ENCODE measurements at places on chromosomes 13 and 19.

DNA sequence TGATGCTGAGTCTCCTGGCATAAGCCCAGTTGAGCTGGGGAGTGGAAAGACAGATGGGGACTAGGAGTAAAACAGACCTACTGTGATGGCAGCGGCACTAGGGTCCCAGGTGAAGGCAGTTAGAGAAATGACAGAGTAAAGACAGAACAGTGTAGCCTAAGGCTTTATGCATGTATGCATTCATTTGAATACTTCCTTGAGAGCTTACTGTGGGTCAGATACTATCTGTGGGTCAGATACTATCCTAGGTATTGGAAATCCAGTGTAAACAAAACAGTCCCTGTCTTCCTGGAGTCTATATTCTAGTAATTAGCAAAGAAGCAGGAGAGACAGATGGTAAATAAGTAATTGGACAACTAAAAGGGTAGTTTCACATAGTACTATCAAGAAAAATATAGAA lies 73.7 kb upstream of the LRCH1 start:
- DNase-seq, result no peak

DNA sequence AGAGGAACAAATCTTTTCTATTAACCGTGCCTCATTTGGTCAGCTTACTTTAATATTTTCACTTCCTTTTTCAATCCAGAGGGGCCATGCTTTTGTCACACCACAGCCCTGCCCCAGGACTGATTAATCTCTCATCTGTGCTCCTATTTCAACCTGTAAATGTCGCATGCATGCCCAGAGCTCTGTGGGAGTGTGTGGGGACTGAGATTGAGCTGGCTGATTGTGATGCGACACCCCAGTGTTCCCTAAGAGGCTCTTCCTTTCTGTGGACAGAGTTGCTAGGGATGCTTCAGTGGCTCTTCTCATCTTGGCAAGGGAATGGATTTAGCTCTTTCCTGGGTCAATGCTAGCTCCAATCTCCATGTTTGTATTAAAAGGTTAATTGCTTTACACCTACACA lies 249.6 kb downstream of the TDRD3 start:
- no peak for DNase-seq

DNA sequence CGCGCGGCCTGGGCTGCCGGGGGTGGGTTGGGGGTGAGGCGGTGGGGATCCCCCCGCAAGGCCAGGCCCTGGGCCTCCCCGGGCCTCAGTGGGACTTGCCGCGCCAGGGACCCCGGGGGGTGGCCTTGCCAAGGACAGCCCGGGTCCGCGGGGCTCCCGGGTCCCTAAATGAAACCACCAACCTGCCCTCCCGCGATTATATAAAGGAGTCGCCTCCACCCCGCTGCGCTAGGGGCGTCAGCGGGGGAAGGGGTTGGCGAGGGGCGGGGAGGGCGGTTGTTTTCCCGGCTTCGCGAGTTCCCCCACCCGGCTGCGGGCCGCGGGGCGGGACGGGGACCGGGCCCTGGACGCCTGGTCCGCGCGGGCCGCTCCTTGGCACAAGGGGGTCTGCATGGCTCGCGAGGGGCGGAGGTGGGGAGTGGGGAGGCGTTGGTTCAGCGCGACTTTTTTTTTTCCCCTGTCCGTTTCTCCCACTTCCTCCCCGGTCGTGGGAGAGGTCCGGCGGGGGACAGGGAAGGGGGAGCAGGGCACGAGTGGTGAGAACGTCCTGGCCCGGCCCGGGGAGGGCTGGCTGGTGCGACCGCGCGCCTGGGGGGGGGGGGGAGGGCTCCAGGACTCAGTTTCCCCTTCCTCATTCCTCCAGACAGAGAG lies 822 bp upstream of the ZBTB7A start:
- no peak for DNase-seq

- DNase-seq, result no peak
Observed at GRCh38 chr13:29411481-29411880, 184.0 kb downstream of the SLC7A1 start.

DNA sequence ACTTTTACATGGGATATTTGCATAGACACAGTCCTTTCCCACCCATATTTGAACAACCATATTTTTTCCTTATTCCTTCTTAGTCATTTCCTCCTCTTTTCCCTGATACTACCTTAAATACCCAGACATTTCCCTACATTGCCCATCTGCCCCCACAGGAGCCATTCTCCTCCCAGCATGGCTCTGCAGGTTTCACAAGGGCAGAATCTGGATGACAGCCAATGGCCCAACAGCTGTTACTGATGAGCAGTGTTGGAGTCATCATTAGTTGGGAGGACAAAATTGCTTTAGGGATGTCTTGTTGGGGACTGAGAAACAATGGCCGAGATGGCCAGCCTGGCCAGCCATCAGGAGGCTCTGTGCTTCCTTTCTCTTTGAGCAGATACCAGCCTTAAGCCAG lies 209.5 kb downstream of the KLF5 start:
- DNase-seq, result no peak

DNA sequence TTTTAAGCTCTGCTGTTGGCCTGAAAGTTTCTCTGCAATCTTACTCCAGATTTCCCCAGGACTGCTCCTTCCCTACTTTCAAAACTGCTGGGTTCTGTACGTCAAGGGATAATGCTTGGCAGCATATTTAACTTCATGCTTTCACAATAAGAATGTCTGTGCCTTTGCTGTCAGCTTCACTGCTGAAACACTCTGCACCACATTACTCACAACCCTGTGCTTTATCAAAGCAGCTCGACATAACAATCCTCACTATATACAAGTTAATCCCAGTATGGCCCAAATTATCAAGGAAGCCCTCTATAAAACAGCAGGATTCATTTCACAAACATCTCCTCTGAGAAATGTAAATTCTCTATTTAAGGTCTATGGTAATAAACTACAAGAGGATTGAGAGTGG lies 17.5 kb downstream of the LATS2 start:
- DNase-seq, result no peak

DNA sequence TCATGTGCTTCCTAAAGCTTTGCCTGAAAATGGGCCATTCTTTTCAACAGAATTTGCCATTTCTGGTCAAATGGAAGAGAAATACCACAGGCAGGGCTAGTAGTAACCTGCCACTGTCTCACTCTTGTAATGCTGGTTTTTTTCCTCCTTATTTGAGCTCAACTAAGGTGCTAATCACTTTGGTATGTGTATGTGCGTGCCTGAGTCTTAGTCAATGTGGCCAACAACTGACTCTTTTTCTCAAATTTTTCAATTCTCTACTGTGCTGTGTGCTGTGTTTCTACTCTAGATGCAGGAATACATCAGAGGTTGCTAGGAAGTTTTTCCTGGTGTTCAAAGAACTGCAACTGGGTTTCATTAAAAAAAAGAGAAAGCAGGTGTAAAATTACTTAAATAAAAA lies 870.2 kb downstream of the EFNB2 start:
- DNase-seq, result no peak

- no peak for DNase-seq
Observed at GRCh38 chr13:44726778-44727177, 150.6 kb upstream of the TSC22D1 start.

DNA sequence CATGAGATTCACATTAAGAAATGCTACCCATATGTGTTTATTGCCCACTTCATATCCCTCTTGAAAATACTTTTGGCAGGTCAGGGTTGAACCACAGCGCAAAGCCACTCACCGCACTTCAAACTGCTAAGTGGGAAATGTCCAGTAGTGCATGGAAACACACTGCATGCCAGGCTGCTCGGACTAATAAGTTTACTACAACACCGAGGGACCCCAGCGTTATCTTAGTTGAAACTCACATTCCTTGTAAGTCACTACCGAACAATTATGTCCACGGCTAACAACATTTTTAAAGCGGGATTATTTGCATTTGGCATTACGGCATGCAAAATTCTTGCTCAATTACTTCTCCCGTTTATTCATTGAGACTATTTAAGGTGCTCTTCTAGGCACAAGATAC lies 4.0 kb downstream of the BRD4 start:
- DNase-seq, result no peak

- DNase-seq, result no peak
Observed at GRCh38 chr19:13804830-13805683, 9.8 kb downstream of the ZSWIM4 start.

- no peak for DNase-seq
Observed at GRCh38 chr19:16060294-16060693, 16.0 kb upstream of the TPM4 start.

DNA sequence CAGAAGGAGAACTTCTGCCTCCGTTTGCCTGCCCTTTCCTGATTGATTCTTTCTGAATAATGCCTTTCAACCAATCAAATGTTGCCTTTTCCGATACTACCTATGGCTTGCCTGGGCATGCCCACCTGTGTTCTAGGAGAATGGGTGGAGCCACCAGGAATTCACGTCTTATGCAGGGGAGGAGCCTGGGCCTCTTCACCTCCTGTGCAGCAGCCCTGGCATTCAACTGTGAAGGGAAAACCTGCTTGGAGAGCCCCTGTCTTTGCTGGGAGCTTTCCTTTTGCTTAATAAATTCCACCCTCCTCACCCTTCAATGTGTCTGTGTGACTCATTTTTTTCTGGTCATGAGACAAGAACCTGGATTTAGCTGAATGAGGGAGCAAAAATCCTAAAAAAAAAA lies 730.7 kb downstream of the UQCRFS1 start:
- DNase-seq, result no peak

GRCh38 chr13:20360041-20360491 lies 127.9 kb upstream of the GJB6 start:
- no peak for DNase-seq

DNA sequence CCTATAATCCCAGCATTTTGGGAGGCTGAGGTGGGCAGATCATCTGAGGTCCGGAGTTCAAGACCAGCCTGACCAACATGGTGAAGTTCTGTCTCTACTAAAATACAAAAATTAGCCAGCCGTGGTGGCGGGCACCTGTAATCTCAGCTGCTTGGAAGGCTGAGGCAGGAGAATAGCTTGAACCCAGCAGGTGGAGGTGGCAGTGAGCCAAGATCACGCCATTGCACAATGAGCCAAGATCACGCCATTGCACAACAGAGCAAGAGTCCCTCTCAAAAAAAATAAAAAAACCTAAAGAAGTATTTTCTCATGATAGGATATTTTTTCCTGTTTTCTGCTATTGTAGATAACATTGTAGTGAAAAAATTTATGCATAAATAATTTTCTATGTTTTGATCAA lies 13.3 kb downstream of the IFT88 start:
- DNase-seq, result no peak

- DNase-seq, result no peak
Observed at GRCh38 chr13:93818345-93818744, 591.7 kb downstream of the GPC6 start.

- no peak for DNase-seq
Observed at GRCh38 chr13:112175162-112176075, 108.5 kb downstream of the SOX1 start.

- no peak for DNase-seq
Observed at GRCh38 chr13:80336370-80336769, 4.6 kb downstream of the SPRY2 start.

- no peak for DNase-seq
Observed at GRCh38 chr13:64071352-64071751, 2655.7 kb upstream of the PCDH20 start.

DNA sequence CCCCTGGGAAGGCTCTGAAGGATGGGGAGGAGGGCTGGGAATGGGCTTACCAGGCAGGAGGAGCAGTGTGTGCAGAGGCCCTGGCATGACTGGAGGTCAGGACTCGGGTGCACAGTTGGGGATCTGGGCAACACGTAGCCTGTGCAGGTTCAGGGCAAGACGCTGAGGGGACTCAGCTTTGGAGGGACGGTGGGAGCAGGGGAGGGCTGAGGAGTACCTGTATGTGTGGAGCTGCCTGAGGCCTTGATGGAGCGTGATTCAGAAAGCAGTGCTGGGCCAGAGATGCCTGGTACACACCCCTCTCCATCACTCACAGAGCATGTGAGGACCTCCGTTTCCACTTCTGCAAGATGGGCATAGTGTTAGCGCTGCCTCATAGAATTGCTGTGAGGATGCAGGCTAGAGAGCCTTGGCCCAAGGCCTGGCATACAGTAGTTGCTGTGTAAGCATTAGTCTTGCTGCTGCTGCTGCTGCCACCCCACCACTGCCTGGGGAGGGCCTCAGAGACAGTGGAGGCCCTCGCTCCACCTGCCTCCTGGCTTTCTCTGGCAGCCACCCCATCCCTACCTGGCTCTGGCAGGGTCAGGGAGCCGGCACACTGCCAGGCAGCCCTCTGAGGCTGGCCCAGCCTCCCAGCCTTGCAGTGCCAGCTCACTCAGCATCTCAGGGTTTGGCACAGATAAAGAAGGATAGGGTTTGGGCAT lies 2.4 kb downstream of the PAK4 start:
- no peak for DNase-seq

- DNase-seq, result no peak
Observed at GRCh38 chr19:29411113-29411581, 114.6 kb upstream of the VSTM2B start.

GRCh38 chr19:1027650-1028061 lies 1.2 kb downstream of the CNN2 start:
- no peak for DNase-seq

- DNase-seq, result no peak
Observed at GRCh38 chr13:44212633-44213396, 160.8 kb upstream of the SERP2 start.

DNA sequence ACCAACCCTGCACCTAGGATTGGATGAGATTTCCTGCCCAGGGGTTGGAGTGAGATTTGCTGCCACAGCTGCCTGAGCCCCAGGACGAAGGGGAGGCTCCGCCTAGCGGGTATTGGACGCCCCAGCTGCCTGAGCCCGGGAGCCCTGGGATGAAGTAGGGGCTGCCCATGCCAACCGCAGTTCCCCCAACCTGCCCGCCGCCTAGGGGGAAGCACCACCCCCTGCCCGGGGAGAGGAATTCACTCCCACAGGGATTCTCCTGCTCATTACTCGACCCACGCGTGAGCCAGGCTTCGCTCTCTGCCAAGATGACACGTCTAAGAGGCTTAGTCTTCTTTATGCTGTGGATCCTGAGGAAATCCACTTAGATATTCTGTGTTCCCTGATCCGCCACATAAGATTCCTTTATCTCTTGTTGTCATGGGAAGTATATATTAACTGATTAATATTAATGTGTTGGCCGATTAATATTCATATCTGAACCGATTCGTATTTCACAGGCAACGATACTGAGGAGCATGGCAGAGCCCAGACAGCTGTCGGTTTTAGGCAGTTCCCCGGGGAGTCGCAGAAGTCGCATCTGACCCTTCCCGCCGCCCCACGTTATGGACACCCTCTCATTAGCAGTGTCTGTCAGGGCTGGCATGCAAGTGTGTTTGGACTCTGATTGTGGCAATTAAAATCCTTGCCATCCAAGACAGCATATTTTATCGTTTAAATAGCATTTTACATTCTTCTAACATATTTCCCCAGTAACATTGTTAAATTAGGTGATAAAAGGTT lies 44.5 kb upstream of the KCTD15 start:
- no peak for DNase-seq

GRCh38 chr13:22014469-22014868 lies 343.6 kb downstream of the FGF9 start:
- DNase-seq, result no peak

DNA sequence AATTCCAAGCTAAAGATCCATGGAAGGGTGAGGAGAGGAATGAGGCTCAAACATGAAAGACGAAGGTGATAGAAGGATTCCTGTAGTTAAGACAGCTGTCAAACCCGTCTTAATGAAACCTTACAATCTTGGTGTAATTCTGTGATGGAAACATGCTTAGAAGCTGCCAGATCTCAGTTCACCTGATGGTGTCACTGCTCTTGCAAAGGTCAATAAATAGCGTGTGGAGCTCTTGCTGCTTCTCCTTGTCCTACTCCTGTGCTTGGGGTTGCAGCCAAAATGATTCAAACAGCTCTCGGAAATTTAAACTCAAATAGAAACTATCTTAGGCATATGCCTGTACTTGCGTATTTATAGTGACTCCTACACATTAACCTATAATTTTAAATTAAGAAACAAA lies 1705.0 kb downstream of the OLFM4 start:
- no peak for DNase-seq

GRCh38 chr13:36710396-36710795 lies 36.6 kb downstream of the SERTM1 start:
- no peak for DNase-seq
